ENCODE measurements at places on chromosomes 13 and 19. TPM values are rescaled to one million over a fixed set of nuclear protein-coding genes. Genes with fewer than 3 reads are reported as not detected.

- DNase-seq: no peak
Observed at GRCh38 chr13:72953391-72953965, 105.3 kb upstream of the KLF5 start.

Gene PSG1
- not detected for polyA plus RNA-seq

- peak; percentile 76 for DNase-seq
Observed at GRCh38 chr19:44512326-44513298, 12.3 kb upstream of the ZNF180 start.

GRCh38 chr13:110629735-110630134 lies 14.4 kb downstream of the NAXD start:
- no peak for DNase-seq

- no peak for DNase-seq
Observed at GRCh38 chr13:65149687-65150086, 2080.4 kb downstream of the PCDH9 start.

GRCh38 chr19:2575734-2576481 lies 100.0 kb downstream of the GADD45B start:
- peak; percentile 61 for DNase-seq

All from liver (tissue), 10 donors.